ENCODE measurements at places on chromosomes 16 and 17. TPM values are rescaled to one million over a fixed set of nuclear protein-coding genes. Genes with fewer than 3 reads are reported as not detected.

- DNase-seq: no peak
Measured at GRCh38 chr17:44351961-44352827, 7.1 kb downstream of the GRN start.

GRCh38 chr17:1979182-1979985 lies 45.8 kb downstream of the RTN4RL1 start:
- DNase-seq: no peak

DNA sequence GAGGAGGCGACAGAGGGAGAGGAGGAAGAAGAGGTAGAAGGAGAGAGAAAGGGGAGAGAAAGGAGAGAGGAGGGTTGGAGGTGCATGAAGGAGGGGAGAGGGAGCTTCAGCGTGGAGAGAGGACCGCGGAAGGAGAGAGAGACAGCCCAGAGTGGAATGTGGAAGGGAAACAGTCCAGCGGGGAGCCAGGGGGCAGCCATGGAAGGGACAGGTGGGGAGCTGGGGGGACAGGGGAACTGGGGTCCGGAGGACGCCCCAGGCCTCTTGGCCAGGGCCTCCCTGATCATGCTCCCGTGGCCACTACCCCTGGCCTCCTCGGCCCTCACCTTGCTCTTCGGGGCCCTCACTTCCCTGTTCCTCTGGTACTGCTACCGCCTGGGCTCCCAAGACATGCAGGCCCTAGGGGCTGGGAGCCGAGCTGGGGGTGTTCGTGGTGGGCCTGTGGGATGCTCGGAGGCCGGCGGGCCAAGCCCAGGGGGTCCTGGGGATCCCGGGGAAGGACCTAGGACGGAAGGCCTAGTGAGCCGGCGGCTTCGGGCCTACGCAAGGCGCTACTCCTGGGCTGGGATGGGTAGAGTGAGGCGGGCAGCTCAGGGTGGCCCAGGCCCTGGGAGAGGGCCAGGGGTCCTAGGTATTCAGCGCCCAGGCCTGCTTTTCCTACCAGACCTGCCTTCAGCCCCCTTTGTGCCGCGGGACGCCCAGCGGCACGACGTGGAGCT lies 759 bp downstream of the ASPHD1 start:
- DNase-seq: no peak

TERB1 gene
- not detected for total RNA-seq

FOXC2 gene
- total RNA-seq: 21.7 TPM
